Mammary epithelial cell (primary cell): ENCODE measurements at places on chromosomes 1 and 21. TPM values are rescaled to one million over a fixed set of nuclear protein-coding genes. Genes with fewer than 3 reads are reported as not detected.

Gene SERPINC1
- total RNA-seq: 0.17 TPM

- no peak for DNase-seq
Measured at GRCh38 chr1:21773585-21773984, 9.4 kb downstream of the USP48 start.

- peak; percentile 75 for DNase-seq
Measured at GRCh38 chr1:224707843-224708725, 92.0 kb downstream of the CNIH3 start.

DNA sequence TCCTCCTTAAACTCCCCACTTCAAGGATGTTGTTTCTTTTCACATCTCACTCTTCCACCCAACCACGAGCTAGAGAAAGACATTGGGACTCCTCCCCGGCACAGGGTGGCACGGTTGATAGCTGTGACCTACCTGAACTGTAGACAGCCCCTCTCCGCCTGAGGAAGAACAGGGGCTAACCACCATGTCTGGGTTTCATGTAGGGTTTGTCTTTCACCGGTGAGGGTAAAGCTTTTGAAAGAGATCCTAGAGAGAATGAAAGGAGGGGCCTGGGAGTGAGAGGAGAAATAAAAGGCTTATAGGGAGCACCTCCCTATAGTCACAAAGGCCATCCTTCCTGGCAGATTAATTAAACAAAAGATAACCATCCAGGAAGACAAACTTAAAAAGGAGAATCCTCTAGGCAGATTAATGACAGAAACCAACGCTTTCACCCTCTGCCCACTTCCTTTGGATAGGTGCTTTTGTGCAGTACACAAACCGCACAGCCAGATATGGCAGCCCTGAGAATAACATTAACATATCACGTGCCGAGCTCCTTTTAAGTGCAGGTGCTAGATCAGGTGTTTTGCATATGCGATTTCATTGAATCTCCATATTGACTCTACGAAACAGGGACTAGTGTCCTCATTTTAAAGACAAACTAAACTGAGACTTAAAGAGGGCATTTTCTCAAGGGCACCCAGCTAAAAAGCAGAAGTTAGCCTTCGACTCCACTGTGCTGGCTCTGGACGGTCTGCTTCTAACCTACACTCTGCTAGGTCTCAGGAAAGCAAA is 178.1 kb upstream of the RUNX1 start:
- no peak for DNase-seq

GRCh38 chr1:16093611-16094010 is 20.2 kb upstream of the FAM131C start:
- no peak for DNase-seq
